ENCODE measurements at places on chromosomes 5 and 9.

DNA sequence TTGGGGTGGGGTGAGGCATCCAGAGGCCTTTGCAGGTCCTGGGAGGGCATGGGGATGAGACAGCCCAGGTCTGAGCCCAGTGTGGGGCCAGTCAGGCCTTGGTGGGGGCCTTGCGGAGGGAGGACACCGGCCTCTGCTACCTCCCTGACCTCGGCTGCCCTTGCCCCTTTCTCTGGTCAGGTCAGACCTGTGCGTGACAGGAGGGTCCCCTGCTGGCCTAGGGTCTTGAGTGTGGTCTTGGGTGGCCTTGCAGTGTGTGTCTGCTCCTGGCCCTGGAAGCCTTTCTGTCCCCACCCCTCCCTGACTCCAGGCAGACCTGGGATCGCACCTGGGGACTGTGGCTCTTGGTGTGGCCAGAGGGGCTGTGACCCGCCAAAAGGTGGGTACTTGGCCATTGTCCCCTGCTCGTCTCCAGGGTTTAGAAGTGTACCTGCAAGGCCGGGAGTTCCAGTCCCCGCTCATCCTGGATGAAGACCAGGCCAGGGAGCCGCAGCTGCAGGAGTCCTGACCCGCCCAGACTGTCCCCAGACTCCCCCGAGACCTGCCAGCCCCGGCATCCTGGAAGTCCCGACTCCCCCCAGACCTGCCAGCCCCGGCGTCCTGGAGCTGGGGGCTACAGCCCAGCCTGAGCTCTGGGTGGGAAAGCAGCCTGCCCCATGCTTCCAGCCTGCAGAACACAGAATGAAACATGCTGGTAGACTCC, 4.4 kb upstream of the MAN1B1 start:
- no peak for DNase-seq

DNA sequence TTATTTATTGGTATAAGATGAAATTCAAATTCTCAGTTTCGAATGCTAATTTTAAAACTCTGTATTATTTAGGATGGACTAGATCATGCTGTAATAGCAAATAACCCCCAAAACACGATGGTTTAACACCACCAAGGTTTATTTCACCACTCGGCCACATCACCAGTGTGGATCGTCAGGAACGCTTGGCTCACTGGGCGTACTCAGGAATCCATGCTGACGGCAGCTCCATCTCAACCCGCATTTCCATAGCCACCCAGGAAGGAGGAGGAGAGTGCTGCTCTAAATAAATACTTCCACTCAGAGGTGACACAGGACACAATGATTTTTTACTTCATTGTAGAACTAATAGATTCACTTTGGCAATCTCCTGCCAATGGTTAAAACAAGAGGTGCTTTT, 347.4 kb downstream of the SH3GL2 start:
- no peak for DNase-seq

- DNase-seq, result no peak
These were observed 27.1 kb downstream of the CYSTM1 start for GRCh38 chr5:140202078-140202477.

DNA sequence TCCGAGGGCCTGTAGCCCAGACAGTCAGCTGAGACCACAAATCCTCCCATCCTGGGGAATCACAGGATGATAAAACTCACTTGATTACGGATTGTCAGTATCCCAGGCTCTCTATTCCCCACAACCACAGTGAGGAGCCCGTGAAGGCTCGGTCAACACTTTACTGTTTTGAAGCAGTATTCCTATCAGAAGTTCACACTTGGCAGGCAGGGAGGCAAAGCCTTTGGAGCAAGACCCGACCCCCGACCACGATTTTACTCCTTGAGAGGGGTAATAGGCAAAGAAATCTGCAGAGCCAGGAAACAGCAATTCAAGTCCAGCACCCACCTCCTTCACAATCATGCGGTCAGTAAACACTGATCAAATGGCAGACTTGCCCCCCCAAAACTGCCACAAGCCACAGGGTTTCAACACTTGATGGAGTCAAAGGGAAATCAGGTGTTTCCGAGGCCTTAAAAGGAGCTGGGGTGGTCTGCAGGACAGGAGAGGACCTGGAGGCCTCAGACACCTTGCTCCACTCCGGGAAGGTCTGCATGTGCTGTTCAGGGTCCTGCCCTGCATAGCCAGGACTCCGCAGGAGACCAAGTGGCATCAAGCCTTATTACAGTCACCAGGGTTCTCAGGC, 25.2 kb downstream of the BICD2 start:
- no peak for DNase-seq

GRCh38 chr5:32465076-32465475, 20.5 kb upstream of the ZFR start:
- DNase-seq, result no peak

GRCh38 chr5:132655821-132656773, 1.9 kb upstream of the IL13 start:
- DNase-seq, result no peak

GRCh38 chr5:125143011-125143410, 396.6 kb upstream of the ZNF608 start:
- no peak for DNase-seq

DNA sequence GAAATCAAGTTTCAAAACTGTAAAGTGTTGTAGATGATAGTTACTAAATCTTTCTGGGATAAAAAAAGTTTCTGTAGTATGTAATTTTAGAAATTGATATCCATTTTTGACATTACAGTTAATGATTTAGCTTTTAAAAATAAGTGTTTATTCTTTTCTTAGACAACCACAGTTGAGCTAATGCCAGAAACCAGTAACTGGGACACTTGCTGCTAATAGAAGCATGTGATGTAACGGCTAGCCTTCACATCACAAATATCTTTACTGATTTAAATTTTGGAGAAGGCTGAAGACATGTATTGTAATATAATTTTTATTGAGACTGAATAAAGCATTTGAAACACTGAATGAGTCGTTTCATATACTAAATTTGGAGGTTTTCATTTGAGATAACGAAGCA, 18.8 kb downstream of the CSNK1G3 start:
- DNase-seq, result no peak

DNA sequence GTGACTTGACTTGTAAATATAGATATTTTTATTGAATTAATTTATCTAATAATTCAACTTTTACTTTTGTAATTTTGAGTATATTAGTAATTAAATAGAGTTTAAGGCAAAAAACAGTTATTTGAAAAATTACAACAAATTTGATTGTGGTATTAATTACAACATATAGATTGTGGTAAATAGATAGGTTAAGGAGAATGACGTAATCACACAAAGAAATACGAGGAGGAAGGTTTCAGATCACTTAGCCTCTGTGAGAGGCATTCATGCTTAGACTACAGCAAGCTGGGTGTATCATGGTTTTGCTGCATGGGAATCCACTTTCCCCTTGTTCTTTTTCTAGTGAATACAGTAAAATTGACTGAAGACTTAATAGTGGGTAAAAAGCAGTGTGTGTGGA, 878.4 kb upstream of the EDIL3 start:
- DNase-seq, result no peak

DNA sequence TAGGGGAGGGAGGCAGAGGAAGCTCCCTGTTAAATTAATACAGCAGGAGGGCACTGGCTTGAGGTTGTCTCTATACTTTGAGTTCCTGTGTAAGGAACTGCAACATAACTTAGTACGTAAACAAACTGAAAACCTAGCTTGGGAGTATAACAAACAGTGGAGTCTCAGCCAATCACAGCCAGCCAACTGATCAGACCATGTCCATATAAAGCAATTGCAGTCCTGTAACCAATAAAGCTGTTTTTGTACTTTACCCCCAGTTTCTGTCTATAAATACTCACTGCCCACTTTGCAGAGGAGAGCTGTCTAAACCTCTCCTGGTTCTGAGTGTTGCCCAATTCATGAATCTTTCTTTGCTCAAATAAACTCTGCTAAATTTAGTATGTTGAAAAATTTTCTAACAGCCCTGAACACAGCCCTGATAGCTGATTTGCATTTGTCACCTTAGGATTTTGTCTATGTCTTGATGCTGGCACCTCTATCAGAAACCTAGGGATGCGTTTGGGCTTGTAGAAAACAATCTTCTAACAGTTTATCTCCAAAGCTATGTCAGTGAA, 39.9 kb downstream of the GDNF start:
- DNase-seq, result no peak

- no peak for DNase-seq
These were observed 120.4 kb upstream of the CDH9 start for GRCh38 chr5:27158775-27159174.

DNA sequence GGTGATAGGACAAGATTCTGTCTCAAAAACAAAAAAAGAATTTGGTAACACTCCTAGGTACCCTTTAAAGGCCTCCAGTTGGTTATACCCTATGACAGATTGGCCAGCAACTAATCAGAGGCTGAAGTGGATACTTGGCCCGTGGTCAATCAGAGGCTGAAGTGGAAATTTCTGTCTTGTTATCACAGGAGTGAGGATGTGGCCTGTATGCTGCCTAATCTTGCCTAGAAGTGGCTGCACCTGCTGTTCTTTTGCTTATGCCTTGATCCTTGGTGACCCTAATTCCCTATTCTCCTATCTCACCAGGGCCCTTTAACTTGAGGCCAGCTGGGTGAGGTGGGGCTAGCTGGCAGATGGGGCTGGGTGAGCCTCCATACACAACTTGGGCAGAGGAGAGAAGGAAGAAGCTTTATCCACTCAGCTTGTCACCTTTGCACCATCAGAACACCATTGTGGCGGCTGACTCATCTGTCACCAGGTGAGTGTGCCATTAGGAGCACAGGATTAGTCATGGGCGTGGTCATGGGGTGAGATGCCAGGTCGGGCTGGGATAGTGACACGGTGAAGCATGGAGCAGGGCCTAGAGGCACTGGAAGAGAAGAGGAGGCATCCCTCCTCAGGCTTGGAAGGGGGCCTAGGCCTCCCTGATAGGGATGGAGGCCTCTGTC, 41.5 kb downstream of the SAR1B start:
- DNase-seq, result no peak

DNA sequence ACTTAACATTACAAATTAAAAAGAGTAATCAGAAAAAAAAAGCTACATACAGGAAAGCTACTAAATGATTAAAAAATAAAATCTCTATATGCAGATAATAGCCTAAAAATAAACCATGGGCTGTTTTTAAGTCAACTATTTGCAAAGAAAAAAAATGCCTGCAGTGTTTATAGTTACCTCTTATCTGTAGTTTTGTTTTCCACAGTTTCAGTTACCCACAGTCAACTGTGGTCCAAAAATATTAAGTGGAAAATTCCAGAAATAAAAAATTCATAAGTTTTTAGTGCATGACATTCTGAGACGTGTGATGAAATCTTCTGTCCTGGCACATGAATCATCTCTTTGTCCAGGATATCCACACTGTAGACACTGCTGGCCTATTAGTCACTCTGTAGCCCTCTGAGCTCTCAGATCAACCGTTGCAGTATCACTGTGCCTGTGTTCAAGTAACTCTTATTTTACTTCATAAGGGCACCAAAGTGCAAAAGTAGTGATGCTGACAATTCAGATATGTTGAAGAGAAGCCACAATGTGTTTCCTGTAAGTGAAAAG, 59.2 kb downstream of the PRELID2 start:
- no peak for DNase-seq

DNA sequence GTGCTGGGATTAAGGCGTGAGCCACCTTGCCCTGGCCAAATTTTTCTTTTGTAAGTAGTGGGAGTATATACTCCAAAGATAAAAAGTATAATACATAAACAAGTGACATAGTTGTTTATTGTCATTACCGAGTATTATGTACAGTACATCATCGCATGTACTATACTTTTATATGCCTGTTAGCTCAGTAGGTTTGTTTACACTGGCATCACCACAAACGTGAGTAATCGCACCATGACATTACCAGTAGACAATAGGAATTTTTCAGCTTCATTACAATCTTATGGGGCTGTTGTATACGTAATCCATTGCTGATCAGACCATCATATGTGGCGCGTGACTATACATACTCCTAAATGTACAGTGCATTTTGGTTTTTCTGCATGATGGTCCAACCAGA, 9.8 kb downstream of the SECISBP2 start:
- DNase-seq, result no peak

- DNase-seq, result no peak
These were observed 923 bp downstream of the SPATA6L start for GRCh38 chr9:4665357-4665756.

All from mesothelial cell of epicardium (in vitro differentiated cells).